ENCODE measurements at places on chromosomes 3 and 15.

- no peak for DNase-seq
These were observed 485 bp downstream of the CELF6 start for GRCh38 chr15:72319360-72319984.

- no peak for DNase-seq
These were observed 366.5 kb downstream of the LRRC3B start for GRCh38 chr3:26989037-26989436.

DNA sequence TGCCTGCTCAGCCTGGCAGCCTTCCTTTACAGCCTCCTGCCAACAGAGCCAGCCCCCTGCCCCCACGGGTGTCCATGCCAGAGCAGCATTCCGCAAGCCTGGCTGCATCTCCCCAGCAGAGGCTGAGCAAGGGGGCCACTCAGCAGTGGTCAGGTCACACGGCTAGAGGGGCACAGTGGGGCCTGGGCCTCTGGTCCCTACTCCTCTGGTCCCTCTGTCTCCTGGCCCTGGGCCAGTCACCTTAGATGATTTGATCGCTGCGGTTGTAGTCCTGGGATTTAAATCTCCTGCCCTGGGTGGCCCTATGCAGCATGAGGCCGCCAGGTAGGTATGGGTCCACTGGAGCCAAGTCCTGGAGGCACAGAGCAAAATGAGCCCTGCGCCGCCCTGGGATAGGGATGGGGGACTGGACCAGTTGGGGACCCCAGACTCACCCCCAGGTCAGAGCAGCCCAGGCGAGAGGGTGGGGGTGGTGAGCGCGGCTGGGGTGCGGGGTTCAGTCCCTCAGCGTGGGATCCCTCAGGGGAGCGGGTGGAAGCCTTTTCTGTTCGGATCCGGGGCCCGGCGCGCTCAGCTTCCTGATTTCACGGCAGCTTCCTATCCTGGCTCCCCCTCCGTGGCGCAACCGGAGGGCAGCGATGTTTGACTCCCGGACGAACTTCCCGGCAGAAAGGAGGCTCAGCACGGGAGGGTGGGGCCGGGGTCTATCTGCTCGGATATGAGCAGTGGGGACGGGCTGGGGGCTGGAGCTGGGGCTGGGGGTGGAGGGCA is at the start of gene ZBTB47:
Gene ZBTB47 (plus strand): TSS at position 138 of the 771 bp plus-strand sequence. CDS start 4,659 bp downstream, outside the sequence.
- no peak for DNase-seq

DNA sequence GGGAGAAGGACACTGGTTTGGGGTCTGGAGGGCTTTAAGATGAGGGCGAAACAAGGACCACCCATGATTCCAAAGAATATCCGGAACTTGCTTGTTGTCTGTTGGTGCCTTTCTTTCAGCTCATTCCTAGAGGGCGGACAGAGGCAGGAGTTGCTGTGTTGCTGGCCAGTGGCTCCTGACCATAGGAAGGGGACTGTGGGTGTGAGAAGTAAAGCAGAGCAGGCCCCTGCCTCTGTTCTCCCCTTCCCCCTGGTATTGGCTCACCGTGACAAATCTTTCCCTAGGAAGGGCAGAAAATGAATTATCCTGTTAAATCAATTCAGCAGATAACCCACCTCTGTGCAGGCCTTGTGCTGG is 89.1 kb downstream of the LIPC start:
- DNase-seq: no peak

GRCh38 chr3:186613637-186614265 is 891 bp downstream of the AHSG start:
- no peak for DNase-seq

DNA sequence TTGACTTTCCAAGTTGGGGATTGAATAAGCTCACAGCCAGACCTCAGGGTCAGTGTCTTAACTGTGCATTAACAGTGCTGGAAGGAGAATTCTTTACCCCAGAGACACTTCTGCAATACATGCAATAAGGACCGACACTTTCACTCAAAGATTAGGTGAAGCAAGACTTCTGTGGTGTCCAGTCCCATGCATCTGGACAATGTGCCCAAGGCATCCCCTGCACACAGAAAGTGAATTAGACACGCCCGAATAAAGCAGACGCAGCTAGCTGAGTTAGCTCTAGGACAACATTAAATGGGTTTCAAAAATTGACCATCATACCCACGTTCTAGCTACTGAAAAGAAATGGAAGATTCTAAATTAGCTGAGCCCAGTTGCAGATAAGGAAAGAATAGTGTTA is 223.9 kb upstream of the NR2F2 start:
- no peak for DNase-seq

GRCh38 chr3:181717549-181718171 is 5.9 kb downstream of the SOX2 start:
- no peak for DNase-seq

GRCh38 chr3:66567077-66567476 is 66.3 kb upstream of the LRIG1 start:
- DNase-seq: peak; percentile 96
